CD14-positive monocyte (primary cell): ENCODE measurements at places on chromosomes 2 and 18. TPM values are rescaled to one million over a fixed set of nuclear protein-coding genes. Genes with fewer than 3 reads are reported as not detected.
A peak's percentile ranks its signal among the peaks of the same experiment; 100 is the strongest.

- H3K27ac ChIP-seq = no peak overlapping the region
- no peaks in the 10 kb centered on the region for H3K4me1 ChIP-seq
- H3K27me3 ChIP-seq = peaks cover 2% of the 10 kb centered on the region
These were observed 127.8 kb downstream of the TRIB2 start for GRCh38 chr2:12844511-12844910.

The KANSL3 gene
- polyA plus RNA-seq = 7.2 TPM

GRCh38 chr2:211380041-211380440 is 823.6 kb downstream of the CPS1 start:
- no peaks in the 10 kb centered on the region for H3K27me3 ChIP-seq
- H3K27ac ChIP-seq = no peak overlapping the region
- DNase-seq = no peak
- no peaks in the 10 kb centered on the region for H3K36me3 ChIP-seq
- H3K4me3 ChIP-seq = no peak overlapping the region

The ZC3H8 gene
- polyA plus RNA-seq = 4.1 and 6.9 TPM in 2 replicates

The CCDC121 gene
- 0.53 TPM for polyA plus RNA-seq

GRCh38 chr18:58838165-58838860 is 26.4 kb upstream of the ZNF532 start:
- H3K4me1 ChIP-seq = no peaks in the 10 kb centered on the region
- no peak overlapping the region for H3K4me3 ChIP-seq
- no peaks in the 10 kb centered on the region for H3K27me3 ChIP-seq
- H3K36me3 ChIP-seq = no peaks in the 10 kb centered on the region

DNA sequence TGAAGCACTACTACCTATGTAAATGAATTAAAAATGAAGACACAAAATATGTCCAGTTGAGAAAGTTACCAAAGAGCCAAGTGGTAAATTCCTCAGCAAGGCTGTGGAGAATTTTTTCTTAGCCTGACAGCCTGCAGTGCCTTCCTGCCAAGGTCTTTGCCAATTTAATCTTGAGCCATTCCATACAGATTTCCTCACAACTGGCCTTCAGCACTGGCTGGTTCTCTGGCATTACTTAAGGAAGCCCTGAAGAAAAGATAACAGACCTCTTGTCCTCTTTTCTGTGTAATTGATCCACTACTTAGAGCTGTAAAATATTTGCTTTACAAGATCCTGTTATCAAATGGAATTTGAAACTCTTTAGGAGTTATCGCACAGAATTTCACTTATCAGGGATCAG is 334.2 kb upstream of the LRRTM1 start:
- no peaks in the 10 kb centered on the region for H3K27me3 ChIP-seq
- no peaks in the 10 kb centered on the region for H3K4me1 ChIP-seq
- no peak overlapping the region for H3K4me3 ChIP-seq
- H3K36me3 ChIP-seq = no peaks in the 10 kb centered on the region

- no peak overlapping the region for H3K27ac ChIP-seq
- H3K4me3 ChIP-seq = no peak overlapping the region
- no peak for DNase-seq
- H3K4me1 ChIP-seq = no peaks in the 10 kb centered on the region
- no peaks in the 10 kb centered on the region for H3K27me3 ChIP-seq
These were observed 36.5 kb downstream of the PPM1B start for GRCh38 chr2:44205169-44205568.

The FBXO48 gene
- polyA plus RNA-seq = 0.08 TPM

GRCh38 chr18:77059294-77059916 is 73.2 kb downstream of the MBP start:
- H3K4me1 ChIP-seq = peaks cover 86% of the 10 kb centered on the region
- H3K36me3 ChIP-seq = peaks cover 6% of the 10 kb centered on the region
- peak; percentile 79 for DNase-seq
- H3K27me3 ChIP-seq = no peaks in the 10 kb centered on the region

- H3K36me3 ChIP-seq = no peaks in the 10 kb centered on the region
- no peak overlapping the region for H3K4me3 ChIP-seq
- no peaks in the 10 kb centered on the region for H3K4me1 ChIP-seq
- no peaks in the 10 kb centered on the region for H3K27me3 ChIP-seq
- no peak overlapping the region for H3K27ac ChIP-seq
These were observed 101.1 kb downstream of the EML6 start for GRCh38 chr2:54824567-54824966.

GRCh38 chr2:28160986-28161425 is 231.7 kb upstream of the FOSL2 start:
- no peaks in the 10 kb centered on the region for H3K36me3 ChIP-seq
- no peaks in the 10 kb centered on the region for H3K27me3 ChIP-seq
- DNase-seq = no peak
- no peak overlapping the region for H3K4me3 ChIP-seq

GRCh38 chr2:177548636-177549035 is 156.1 kb downstream of the AGPS start:
- no peaks in the 10 kb centered on the region for H3K36me3 ChIP-seq
- no peak overlapping the region for H3K4me3 ChIP-seq
- peaks cover 11% of the 10 kb centered on the region for H3K4me1 ChIP-seq
- no peak for DNase-seq
- no peak overlapping the region for H3K27ac ChIP-seq

DNA sequence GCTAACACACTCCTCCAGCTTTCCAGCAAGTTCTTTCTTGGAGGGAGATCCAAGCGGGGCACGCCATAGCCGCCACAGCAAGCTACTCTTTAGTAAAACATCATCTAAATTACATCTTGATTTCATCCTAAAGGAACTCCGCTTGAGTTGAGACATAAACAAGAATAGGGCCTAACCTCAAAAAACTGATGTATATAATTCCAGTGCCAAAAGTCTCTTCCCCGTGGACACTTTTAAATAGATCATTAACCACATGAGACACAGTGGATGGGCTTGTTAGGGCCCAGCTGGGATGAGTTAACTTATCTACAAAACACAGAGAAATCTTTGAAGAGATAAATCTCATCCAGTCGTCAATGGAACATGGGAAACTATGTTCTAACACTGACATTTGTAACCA is 20.8 kb upstream of the MLPH start:
- no peaks in the 10 kb centered on the region for H3K27me3 ChIP-seq
- H3K36me3 ChIP-seq = no peaks in the 10 kb centered on the region
- H3K4me3 ChIP-seq = no peak overlapping the region

The GPC1 gene
- not detected for polyA plus RNA-seq

GRCh38 chr2:222722327-222722946 is 51.0 kb downstream of the MOGAT1 start:
- H3K4me1 ChIP-seq = no peaks in the 10 kb centered on the region
- H3K36me3 ChIP-seq = no peaks in the 10 kb centered on the region
- no peak for DNase-seq
- H3K4me3 ChIP-seq = no peak overlapping the region
- H3K27me3 ChIP-seq = no peaks in the 10 kb centered on the region

- H3K27me3 ChIP-seq = no peaks in the 10 kb centered on the region
- H3K4me3 ChIP-seq = no peak overlapping the region
- no peaks in the 10 kb centered on the region for H3K4me1 ChIP-seq
- no peaks in the 10 kb centered on the region for H3K36me3 ChIP-seq
- H3K27ac ChIP-seq = no peak overlapping the region
These were observed 367.8 kb downstream of the LRRTM1 start for GRCh38 chr2:79936715-79937114.

GRCh38 chr2:120520929-120521912 is 175.3 kb downstream of the INHBB start:
- no peaks in the 10 kb centered on the region for H3K27me3 ChIP-seq
- no peak overlapping the region for H3K27ac ChIP-seq
- no peaks in the 10 kb centered on the region for H3K36me3 ChIP-seq

- peaks cover 11% of the 10 kb centered on the region for H3K4me1 ChIP-seq
- no peak overlapping the region for H3K27ac ChIP-seq
- DNase-seq = peak; percentile 35
- H3K27me3 ChIP-seq = peaks cover 16% of the 10 kb centered on the region
- no peak overlapping the region for H3K4me3 ChIP-seq
These were observed 20.5 kb upstream of the ZNF236 start for GRCh38 chr18:76801567-76802505.

GRCh38 chr2:68809324-68810240 is 61.6 kb downstream of the BMP10 start:
- H3K4me1 ChIP-seq = peaks cover 59% of the 10 kb centered on the region
- peak overlapping the region; percentile 90 for H3K27ac ChIP-seq
- H3K27me3 ChIP-seq = no peaks in the 10 kb centered on the region
- peaks cover 87% of the 10 kb centered on the region for H3K36me3 ChIP-seq
- DNase-seq = no peak

DNA sequence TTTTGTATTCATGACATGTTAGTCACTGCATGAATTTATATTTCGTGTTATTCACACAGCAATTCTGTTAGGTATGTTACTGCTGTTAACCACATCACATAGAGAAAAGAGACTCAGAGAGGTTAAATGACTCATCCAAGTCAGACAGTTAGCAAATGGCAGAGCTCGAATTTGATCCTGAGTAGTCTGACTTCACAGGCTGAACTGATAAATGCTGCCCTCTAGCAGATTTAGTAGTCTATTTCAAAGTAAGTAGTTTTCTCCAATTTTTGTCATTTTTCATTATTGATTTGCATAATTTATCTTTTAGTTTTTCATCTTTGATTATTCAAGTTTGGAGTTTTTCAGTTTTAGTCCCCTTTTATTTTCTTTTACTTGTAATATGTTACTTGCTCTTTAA is 58.3 kb downstream of the WDR7 start:
- H3K27me3 ChIP-seq = no peaks in the 10 kb centered on the region
- no peaks in the 10 kb centered on the region for H3K36me3 ChIP-seq
- H3K27ac ChIP-seq = no peak overlapping the region
- peak; percentile 36 for DNase-seq
- H3K4me3 ChIP-seq = no peak overlapping the region

GRCh38 chr18:32289483-32290075 is 99.7 kb downstream of the MEP1B start:
- H3K36me3 ChIP-seq = no peaks in the 10 kb centered on the region
- no peak overlapping the region for H3K27ac ChIP-seq
- H3K4me3 ChIP-seq = no peak overlapping the region
- DNase-seq = no peak

DNA sequence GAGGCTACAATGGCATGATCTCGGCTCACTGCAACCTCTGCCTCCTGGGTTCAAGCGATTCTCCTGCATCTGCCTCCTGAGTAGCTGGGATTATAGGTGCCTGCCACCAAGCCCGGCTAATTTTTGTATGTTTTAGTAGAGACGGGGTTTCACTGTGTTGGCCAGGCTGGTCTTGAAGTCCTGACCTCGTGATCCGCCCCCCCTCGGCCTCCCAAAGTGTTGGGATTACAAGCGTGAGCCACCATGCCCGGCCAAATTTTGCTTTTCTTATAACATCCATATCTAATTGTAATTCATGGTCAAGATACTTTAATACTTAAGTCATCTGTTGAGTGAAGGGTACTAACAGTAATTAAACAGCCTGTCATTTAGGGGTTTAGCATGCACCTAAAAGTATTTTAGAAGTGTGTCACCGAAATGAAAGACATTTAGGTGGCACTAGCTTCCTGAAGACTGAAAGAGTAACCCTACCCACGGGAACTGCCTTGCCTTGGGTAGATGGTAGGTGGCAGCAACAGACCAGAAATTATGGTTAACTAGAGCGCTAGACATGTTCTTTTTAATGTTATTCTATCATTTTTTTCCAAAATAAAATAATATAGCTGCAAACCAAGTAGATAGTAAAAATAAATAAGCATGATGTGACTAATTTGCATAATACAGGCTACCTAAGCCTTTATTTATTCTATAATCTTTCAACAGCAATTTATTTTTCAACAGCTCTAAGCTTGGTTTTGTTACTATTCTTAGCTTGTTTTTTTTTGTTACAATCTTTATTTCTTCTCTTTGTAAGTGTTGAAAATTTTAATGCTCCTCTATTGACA is 8.6 kb upstream of the ACYP2 start:
- H3K27ac ChIP-seq = no peak overlapping the region
- no peak overlapping the region for H3K4me3 ChIP-seq
- no peaks in the 10 kb centered on the region for H3K27me3 ChIP-seq
- peak; percentile 35 for DNase-seq
- H3K4me1 ChIP-seq = no peaks in the 10 kb centered on the region

- H3K4me3 ChIP-seq = no peak overlapping the region
- H3K4me1 ChIP-seq = peaks cover 4% of the 10 kb centered on the region
- no peak for DNase-seq
- H3K27me3 ChIP-seq = no peaks in the 10 kb centered on the region
- peaks cover 34% of the 10 kb centered on the region for H3K36me3 ChIP-seq
These were observed 154.0 kb downstream of the DYSF start for GRCh38 chr2:71607151-71607889.

The ERFE gene
- polyA plus RNA-seq = not detected

- peaks cover 39% of the 10 kb centered on the region for H3K4me1 ChIP-seq
- no peak overlapping the region for H3K27ac ChIP-seq
- H3K36me3 ChIP-seq = no peaks in the 10 kb centered on the region
- no peaks in the 10 kb centered on the region for H3K27me3 ChIP-seq
These were observed 33.8 kb upstream of the CYP1B1 start for GRCh38 chr2:38109732-38110181.

DNA sequence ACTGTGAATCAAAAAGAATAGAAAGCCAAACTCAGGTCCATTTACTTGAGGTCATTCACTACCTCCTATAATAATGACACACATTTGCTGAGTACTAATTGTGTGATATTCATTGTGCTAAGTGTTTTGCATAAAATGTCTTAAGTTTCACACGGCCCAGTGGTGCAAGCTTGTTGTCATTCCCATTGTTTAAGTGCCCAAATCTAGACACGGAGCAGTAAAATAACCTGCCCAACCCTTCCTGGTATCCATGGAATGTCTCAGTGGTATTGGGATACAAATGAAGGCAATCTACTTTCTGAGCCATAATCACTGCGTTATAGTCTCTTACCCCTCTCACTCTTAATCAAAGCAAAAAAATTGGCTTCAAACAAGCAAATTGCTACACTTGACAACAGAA is 233.3 kb downstream of the NCKAP5 start:
- no peaks in the 10 kb centered on the region for H3K4me1 ChIP-seq
- H3K36me3 ChIP-seq = no peaks in the 10 kb centered on the region
- DNase-seq = no peak
- H3K27me3 ChIP-seq = no peaks in the 10 kb centered on the region

The ADD2 gene
- polyA plus RNA-seq = 0.56 and 0.79 TPM in 2 replicates

DNA sequence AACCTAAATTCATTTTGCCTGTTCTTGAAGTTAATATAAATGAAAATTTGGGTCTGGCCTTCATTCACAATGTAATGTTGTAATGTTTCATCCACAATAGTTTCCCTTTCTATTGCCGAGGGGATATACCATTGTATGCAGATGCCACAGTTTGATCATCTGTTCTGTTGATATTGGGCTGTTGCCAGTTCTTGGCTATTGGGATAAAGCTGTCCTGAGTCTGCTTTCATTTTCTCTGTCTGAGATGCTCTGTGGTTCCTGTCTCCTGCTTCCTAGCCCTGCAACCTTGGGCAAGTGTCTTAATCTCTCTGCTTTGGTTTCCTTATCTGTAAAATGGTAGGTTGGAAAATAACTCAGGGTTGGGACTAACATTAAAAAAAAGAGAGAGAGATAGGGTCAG is 25.2 kb downstream of the B3GNT2 start:
- no peak for DNase-seq
- peaks cover 46% of the 10 kb centered on the region for H3K4me1 ChIP-seq
- H3K27ac ChIP-seq = peak overlapping the region; percentile 59

DNA sequence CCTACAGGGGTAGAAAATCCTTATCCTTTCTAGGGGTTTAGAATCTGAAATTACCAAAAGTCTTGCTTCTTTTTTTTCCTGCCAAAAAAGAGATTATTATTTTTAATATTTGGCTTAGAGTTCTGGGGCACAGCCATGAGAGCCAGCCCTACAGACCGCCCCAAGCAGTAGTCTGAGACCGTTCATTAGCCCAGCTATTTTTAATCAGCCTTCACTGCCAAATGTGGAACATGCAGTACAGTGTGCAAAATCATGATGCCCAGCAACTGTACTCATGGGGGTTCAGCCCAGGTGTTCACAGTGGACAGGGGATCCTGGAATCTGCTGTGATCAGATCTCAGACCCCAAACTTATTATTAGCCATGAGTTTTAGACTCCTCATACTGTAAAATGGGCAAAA is 60.4 kb downstream of the GRB14 start:
- no peak for DNase-seq
- H3K4me1 ChIP-seq = no peaks in the 10 kb centered on the region
- H3K4me3 ChIP-seq = no peak overlapping the region
- H3K36me3 ChIP-seq = no peaks in the 10 kb centered on the region
- no peak overlapping the region for H3K27ac ChIP-seq
- H3K27me3 ChIP-seq = no peaks in the 10 kb centered on the region
